Urinary bladder (tissue), 4 donors: ENCODE measurements at places on chromosomes 16 and 17. TPM values are rescaled to one million over a fixed set of nuclear protein-coding genes. Genes with fewer than 3 reads are reported as not detected.

The RPH3AL gene
- total RNA-seq = 5.4 TPM

The GRIN2A gene
- 0.21 TPM for total RNA-seq

The C17orf50 gene
- not detected for total RNA-seq

The CHD9NB gene
- 3.4 TPM for total RNA-seq

The ST6GALNAC1 gene
- total RNA-seq = 0.42 TPM

The GPR142 gene
- total RNA-seq = not detected

The CA10 gene
- 2.2 TPM for total RNA-seq

The OTOA gene
- 0.42 TPM for total RNA-seq

The HSD17B2 gene
- total RNA-seq = 31.6 TPM

The PDE6G gene
- not detected for total RNA-seq
